ENCODE measurements at places on chromosomes 6 and 20.

DNA sequence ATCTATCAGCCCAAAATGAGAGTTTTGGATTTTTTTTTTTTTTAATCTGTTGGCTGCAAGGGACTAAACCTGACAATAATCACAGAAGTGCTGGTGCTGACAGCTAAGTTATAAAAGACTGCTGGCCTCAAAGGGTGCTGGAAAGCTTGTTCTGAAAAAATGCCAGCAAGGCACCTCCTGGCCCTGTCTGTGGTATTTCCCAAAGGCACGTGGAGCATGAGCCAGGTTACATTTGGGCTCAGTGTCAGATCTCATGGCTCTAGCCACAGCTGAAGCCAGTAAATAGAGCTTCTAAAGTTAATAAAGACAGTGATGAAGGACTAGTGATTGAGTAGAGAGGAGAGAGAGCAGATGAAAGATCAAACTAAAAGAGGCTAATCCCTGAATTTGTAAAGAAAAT lies 178.9 kb downstream of the FUT9 start:
- no peak for DNase-seq

GRCh38 chr6:55388211-55388610 lies 60.9 kb downstream of the GFRAL start:
- DNase-seq: no peak

DNA sequence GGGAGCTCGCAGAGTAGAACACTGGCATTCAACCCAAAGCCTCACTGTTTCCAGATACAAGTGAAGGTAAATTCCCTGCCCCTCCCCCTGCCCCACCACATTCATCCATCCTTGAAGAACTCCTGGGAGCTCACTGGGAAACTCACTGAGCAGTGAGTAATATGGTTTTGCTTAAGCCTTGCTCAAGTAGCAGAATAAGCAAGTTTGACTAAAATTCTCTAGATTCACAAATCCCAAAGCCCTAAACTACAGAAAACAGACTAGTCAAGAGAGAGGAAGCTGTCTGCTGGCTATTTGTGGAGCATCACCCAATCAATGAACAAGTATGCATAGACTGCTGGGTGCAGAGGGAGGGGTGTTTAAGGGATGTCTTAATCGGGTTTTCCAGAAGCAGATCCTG lies 82.1 kb downstream of the UNC5CL start:
- DNase-seq: no peak

- DNase-seq: peak; percentile 45
Measured at GRCh38 chr20:35947489-35947888, 6.8 kb downstream of the SCAND1 start.

- DNase-seq: no peak
Measured at GRCh38 chr6:32862725-32863124, 8.7 kb downstream of the PSMB9 start.

All from HEK293T (cell line).